SHP77 treated with DMSO at 0.1 percent for 48 hours (cell line): ENCODE measurements at places on chromosomes 13 and 19.

- DNase-seq, result no peak
Observed at GRCh38 chr19:12596485-12596884, 14.1 kb downstream of the ZNF490 start.

GRCh38 chr19:3977242-3978143 is 6.6 kb upstream of the DAPK3 start:
- DNase-seq, result no peak

DNA sequence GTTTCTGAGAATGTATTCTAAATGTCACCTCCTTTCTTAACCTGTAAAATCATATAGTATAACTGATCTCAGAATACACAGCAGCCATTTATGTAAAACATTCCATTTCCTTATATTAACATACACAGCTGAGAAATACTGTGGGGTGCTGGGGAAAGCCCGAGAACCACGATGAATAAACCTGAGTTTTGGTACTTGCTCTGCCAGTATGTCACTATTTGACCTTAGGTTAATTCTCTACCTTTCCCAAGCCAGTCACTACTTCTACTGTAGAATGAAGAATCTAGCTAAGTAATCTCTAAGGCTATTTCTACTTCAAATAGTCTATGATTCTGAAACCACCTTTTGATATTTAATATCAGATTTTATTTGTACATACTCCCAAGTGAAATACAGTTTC is 173.7 kb downstream of the TBC1D4 start:
- DNase-seq, result no peak

GRCh38 chr19:55103190-55103589 is 14.2 kb downstream of the PPP1R12C start:
- DNase-seq, result no peak

DNA sequence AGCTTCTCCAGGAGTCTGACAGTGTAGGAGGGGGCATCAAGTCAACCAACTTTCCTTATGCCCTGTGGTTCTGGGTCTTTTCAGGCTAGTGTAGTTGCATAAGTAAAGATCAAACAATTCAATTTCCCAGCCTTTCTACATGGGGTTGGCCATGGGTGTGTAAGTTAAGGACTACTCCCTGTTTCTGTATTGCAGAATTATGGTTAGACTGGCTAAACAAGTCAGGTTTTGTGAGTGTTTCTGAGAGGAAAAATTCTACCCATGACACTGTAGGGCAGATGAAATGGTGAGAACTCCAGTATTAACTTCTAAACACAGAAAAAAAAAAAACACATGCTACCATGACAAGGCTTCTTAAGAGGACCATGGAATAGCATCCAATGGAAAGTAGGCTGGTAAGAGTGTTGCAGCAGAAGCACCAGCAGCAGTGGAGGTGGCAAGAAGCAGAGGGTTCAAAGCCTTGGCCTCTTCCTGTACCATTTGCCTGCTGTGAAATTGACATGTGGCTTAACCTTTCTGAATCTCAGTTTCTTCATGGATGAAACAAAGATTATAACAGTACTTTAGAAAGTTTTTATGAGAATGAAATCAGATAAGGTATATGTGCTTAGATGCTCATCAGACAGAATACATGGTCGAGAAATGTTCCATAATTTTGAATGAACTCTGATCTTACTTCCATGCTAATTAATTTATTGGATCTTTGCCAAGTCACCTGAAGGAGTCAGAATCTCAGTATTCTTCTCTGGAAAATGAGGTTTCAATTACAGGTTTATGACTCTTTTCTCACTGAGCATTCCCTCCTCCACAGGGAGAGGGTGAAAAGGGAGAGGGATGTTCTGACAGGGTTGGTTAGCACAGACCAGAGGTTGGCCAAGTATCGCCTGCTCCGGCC is 11.4 kb upstream of the SCEL start:
- no peak for DNase-seq

- no peak for DNase-seq
Observed at GRCh38 chr13:43307221-43307920, 284.0 kb downstream of the DNAJC15 start.

- DNase-seq, result no peak
Observed at GRCh38 chr13:108419768-108420167, 150.2 kb downstream of the TNFSF13B start.

- no peak for DNase-seq
Observed at GRCh38 chr19:51066393-51067186, 1.7 kb upstream of the KLK13 start.

DNA sequence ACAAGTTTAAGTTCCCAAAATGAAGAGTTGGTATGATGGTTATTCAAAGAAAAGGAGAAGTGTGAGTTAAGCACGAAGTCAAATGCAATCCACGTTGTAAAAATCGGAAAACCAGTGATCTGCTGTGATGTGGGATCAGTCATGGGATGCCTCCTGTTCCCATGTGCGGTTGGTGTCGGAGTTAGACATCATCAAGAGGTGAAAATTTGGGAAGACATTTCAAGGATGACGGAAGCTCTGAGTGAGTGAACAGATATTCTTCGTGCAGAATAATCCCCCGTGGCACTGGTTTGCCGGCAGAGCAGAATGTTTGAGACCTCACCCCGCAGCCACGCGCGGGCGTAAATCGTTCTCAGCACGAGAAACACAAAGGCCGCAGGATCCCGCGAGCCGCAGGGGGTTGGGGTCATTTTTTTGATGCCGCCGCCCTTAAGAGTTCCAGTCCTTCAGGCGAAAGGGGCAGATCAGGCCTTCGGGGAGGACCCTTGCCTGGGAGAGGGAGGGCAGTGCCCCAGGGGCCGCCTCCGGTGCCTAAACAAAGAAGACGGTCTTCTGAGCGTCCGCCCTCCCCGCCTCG is 13.7 kb upstream of the SOX1 start:
- no peak for DNase-seq

- no peak for DNase-seq
Observed at GRCh38 chr13:85694992-85695391, 104.2 kb downstream of the SLITRK6 start.

GRCh38 chr19:741506-742131 is 9.3 kb upstream of the MISP start:
- DNase-seq, result no peak

GRCh38 chr13:82344867-82345266 is 1537.4 kb downstream of the SLITRK1 start:
- DNase-seq, result peak; percentile 31

DNA sequence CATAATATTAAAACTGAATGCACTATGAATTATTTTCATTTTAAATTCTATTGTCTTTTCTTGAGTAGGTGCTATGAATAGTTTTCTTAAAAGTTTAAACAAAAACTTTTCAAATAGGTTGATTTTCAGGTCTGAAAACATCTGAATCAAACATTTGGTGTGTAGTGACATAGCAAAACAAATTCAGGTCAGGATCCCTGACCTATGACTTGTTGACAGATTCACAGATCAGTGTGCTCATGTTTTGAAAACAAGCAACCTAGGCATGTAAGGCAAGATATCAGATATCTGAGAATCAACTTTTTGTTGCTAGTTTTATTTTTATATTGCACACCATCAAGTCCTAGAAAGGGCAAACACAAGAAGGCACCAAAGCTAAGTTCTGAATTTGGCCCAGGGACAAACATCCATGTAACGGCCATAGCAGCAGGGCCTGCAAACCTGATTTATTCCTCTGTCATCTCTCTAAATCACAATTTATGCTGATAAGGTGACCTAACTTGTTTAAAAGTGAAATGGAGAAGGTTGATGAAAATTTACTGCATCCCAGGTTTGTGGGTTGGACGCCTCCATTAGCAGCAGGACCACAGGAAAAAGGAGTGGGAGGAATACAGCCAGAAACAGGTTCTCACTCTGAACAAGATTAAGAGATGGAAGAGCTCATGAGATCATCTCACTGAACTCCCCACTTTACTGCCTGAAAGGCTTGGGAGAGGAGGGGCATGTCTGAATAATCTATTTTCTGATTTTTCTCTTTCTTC is 337.7 kb downstream of the KCNRG start:
- no peak for DNase-seq

DNA sequence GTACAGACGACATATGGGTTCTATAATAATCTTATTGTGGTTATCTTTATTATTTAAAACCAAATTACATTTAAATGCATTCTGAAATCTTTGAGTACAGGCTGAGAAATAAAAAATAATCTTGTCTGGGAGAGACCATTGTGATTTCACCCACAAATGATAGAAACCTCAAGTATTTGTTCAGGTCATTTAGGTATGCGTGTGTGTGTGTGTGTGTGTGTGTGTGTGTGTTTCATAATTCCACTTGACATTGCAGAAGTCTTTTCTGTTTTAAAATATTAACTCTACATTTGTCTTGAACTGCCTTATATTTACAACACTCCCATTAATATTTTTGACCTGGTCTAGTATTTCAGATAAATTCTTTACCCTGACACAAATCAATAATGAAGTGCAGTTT is 126.9 kb downstream of the SPRY2 start:
- no peak for DNase-seq

- DNase-seq, result no peak
Observed at GRCh38 chr13:30313311-30313710, 6.0 kb upstream of the KATNAL1 start.

GRCh38 chr19:55297267-55297666 is 13.5 kb downstream of the BRSK1 start:
- DNase-seq, result no peak

GRCh38 chr19:42362891-42363440 is 27.1 kb downstream of the CNFN start:
- no peak for DNase-seq

DNA sequence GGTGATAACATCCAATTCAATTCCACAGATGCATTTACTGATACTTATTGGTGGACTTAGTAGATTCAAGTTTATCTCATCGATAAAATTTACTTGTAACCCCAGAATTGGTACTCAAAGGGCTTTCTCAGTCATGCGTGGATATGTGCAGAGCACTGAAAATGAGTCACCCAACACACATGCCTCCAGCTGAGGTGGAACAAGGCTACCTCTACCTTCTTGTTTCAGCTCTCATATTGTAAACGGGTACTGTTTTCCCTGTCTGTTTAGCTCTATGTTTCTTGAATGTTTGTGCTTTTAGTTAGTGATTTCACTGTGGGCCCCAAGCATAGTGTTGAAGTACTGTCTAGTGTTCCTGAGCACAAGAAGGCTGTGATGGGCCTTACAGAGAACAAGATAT is 1.5 kb downstream of the LRRC63 start:
- DNase-seq, result no peak

DNA sequence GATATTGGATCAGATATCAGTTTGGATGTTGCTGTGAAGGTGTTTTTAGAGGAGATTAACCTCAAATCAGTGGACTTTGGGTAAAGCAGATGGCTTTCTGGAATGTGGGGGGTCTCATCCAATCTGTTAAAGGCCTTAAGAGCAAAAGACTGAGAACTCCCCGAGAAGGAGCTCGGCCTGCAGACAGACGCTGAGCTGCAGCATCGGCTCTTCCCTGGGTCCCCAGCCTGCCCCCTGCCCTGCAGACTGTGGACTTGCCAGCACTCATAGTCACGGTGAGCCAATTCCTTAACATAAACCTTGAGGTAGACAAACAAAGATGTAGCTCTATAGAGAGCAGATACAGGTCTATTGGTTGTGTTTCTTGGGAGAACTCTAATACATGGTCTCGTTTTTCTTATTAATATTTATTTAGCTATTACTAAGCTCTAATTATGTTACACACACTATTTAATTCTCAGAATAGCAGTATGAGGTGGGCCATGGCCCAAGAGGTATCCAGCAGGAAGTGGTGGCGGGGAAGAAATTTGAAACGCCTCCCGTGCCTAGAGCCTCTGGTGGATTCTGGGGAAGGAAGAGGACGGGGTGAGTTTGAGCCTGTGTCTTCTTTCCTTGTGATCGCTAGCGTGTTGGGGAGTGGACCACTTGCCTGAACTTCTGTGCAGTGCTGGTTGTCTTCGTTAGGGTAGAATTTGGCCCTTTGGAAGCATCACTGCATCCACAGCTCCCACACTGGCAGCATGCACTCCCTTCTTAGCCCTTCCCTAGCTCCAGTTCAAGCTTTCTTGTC is 305.3 kb downstream of the TEX29 start:
- DNase-seq, result no peak

- no peak for DNase-seq
Observed at GRCh38 chr19:16347706-16348105, 23.1 kb downstream of the KLF2 start.

- no peak for DNase-seq
Observed at GRCh38 chr13:99398071-99398470, 90.9 kb upstream of the GPR183 start.
